ENCODE measurements at places on chromosomes 16 and 17.
A peak's percentile ranks its signal among the peaks of the same experiment; 100 is the strongest.

DNA sequence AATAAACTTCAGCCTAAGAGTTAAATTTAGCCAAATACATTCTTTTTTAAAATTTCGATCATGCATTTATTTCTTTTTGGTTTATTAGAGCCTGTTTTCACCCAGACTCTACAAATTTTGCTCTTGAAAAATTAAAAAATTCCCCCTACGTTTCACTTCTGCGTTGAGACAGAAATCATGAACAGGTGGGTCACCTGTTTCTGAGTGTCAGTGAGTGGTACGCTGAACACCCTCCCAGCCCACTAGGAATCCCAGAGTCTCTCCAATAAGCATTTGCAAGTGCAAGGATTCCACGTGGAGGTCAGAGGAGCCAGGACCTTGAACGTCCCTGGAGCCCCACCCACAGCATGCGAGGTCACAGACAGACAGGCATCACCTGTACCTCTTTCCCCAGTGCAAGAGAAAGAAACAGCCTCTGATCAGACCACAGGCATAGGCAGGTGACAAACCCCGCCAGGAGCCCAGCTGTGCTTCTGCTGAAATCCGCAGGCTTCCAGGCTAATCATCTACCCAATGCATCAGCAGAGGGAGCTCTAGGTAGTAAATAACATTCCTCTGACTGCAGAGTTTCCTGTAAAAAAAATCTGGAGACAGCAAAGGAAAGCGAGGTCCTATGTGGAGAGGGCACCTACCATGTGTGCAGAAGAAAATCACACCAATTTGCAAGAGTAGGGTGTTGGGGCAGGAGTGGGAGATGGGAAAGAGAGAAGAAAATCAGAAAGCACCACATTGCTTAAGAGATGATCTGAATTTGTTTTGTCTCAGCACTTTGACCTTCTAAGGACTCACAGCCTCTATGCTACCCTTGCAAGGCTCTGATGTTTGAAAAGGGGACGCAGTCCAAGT lies 5.9 kb upstream of the XYLT1 start:
- peak; percentile 22 for DNase-seq

DNA sequence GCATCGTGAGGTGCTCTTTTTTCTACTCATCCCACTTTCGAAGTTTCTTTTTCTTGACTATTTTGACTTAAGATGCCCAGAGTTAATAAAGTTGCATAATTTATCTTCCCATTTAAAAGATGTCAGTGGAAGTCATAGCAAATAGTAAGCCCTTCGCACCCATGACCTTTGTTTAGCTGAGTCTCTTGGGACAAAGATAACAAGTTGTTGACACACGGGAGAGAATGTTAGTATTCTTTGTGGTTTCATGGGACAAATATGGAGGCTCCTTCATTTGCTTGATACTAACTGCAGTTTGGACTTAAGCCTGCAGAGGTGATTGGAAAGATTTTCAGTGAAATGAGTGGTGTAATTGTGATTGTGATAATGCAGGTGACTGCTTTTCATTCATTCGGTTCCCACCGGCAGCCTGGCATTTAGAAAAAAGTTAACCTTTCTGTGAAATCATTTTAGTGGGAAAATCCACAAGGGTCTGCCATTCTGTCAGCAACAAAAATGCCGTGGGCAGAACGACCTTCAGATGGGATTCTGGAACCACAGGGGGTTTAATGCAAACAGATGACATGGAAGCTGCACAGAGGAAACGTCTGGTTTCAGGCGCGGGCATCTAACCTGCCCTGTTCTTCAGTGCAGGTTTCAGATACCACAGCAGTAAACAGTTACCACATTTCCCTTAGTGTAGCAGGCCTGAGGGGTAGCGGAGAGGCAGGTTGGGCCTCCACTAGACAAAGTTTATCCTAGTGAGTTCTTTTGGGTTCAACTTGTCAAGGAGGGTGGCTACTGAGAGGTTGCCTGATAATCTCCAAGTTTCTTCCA lies 123.0 kb downstream of the RPTOR start:
- no peak for DNase-seq

DNA sequence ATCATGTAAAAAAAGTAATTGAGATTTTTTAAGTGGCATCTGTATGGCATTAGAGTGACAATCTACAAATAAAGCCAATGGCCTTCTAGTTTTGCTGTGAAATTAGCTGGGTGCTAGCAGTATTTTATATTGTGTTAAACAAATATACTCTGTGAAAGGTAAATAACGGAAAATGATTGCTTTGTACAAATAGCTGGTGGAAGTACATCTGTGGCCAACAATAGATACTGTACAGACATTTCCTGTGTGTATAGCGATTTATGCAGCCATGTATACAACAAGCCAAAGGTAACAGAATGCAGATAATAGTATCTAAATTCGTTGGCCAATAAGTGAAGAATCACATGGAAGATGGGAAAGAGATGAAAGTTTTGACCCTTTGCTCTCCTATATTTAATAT lies 26.6 kb downstream of the IQCK start:
- no peak for DNase-seq

GRCh38 chr17:19672009-19672750 lies 23.6 kb downstream of the ALDH3A2 start:
- no peak for DNase-seq

DNA sequence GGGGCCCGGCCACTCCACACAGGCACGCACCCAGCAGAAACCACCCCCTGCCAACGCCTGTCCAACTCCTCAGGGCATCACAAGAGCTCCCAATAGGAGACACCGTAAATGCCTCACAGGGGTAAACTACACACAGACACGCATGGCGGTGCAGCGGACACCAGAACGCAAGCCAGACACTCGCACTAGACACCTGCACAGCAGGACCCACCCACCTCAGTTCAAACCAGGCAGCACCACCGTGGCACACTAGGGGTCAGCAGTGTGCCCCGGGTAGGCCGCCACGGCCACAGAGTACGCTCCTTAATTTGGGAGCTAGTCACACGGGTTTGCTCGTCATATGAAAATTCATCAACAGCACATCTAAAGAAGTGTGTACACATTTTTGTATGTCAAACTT lies 3.4 kb downstream of the SLC38A10 start:
- DNase-seq: peak; percentile 23
